ENCODE measurements at places on chromosomes 6 and 20. TPM values are rescaled to one million over a fixed set of nuclear protein-coding genes. Genes with fewer than 3 reads are reported as not detected.

GRCh38 chr6:163707387-163708355, 293.2 kb downstream of the QKI start:
- no peak for DNase-seq

- DNase-seq: peak; percentile 21
Observed at GRCh38 chr6:134235937-134236751, 81.8 kb downstream of the SGK1 start.

DNA sequence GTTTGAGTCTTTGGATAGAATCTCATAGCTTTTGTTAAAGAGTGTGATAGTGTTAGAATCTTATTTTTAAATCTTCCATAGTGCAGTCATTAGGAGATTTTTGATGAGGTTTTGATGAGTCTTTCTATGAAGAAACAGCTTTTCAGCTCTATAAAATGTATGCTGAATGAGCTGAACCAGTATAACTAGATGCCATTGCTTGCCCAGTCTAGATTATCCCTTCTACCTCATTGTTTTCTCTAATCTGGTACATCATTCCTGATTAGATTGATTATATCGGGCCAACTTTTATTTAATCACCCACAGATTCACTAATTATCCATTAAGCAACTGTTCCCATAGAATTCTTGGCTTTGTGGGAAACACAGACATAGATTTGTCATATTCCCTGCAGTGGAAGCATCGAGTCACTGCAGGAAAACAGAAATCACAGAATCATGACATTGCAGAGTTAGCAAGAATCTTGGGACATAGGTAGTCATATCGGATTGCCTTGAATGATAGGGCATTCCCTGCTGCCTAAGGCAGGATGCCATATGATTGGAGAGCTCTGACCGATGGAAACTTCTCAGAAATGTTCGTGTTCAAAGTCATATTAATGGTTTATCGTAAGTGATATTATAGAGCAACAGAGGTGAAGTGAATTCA, 882.7 kb upstream of the FLRT3 start:
- no peak for DNase-seq

SLC22A16 gene
- total RNA-seq: not detected

Data from activated CD4-positive, alpha-beta memory T cell treated with anti-CD3 and anti-CD28 coated beads, Interleukin-2, amount 10 ng/mL, durations not matched to agents 7 days and 5 days (primary cell).